ENCODE measurements at places on chromosomes 5 and 9. TPM values are rescaled to one million over a fixed set of nuclear protein-coding genes. Genes with fewer than 3 reads are reported as not detected.

GRCh38 chr9:137708590-137709284 is 89.9 kb downstream of the EHMT1 start:
- H3K27me3 ChIP-seq = no peaks in the 10 kb centered on the region
- H3K4me3 ChIP-seq = no peak overlapping the region
- DNase-seq = no peak
- peaks cover 14% of the 10 kb centered on the region for H3K4me1 ChIP-seq
- peaks cover 19% of the 10 kb centered on the region for H3K36me3 ChIP-seq

The CCDC187 gene
- not detected for total RNA-seq

DNA sequence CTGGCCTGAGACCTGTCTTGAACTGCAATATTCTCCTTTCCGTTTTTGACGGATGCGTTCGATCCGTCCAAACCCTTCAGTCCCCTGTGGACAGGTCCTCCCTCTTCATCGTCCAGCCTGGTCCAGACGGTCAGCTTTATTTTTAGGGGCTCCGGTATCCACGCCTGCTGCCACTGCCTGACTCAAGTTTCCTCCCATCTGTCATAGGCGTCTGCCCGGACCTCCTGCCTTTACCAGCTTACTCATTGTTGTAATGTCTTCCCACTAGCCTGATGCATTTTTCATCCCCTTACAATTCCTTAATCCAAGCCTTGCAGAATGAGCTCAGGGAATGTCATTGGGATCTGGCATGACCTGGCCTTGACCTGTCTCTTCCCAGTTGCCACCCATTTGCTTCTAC is 145.8 kb downstream of the TENT4A start:
- H3K4me3 ChIP-seq = no peak overlapping the region
- no peaks in the 10 kb centered on the region for H3K36me3 ChIP-seq
- no peak for DNase-seq
- H3K27me3 ChIP-seq = no peaks in the 10 kb centered on the region
- H3K4me1 ChIP-seq = no peaks in the 10 kb centered on the region

- no peak overlapping the region for H3K4me3 ChIP-seq
- peaks cover 11% of the 10 kb centered on the region for H3K4me1 ChIP-seq
- no peaks in the 10 kb centered on the region for H3K27me3 ChIP-seq
- DNase-seq = no peak
Measured at GRCh38 chr5:138979684-138980280, 104.6 kb upstream of the LRRTM2 start.

The ST8SIA4 gene
- total RNA-seq = 1.5 TPM
